HepG2 (cell line): ENCODE measurements at places on chromosomes 12 and 14.

GRCh38 chr12:121057794-121058193 is 18.7 kb upstream of the OASL start:
- DNase-seq, result no peak

DNA sequence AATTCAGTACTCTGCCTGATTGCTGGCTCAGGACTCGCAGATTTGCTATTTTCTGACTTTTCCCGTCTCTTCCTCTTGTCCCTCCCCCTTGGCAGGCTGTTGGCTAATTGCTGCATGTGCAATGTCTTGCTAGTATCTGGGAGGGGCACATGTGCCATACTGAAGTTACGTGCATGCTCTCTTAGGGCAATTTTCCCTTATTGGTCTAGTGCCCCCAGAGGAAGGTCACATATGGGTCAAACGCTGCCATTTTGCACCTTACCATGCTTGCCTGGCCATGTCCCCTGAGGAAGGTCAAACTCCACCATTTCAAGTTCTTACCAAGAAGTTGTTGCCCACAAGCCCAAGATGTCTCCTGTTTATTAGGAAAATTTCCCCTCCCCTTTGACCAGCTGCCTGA is 13.9 kb upstream of the ERC1 start:
- DNase-seq, result no peak

DNA sequence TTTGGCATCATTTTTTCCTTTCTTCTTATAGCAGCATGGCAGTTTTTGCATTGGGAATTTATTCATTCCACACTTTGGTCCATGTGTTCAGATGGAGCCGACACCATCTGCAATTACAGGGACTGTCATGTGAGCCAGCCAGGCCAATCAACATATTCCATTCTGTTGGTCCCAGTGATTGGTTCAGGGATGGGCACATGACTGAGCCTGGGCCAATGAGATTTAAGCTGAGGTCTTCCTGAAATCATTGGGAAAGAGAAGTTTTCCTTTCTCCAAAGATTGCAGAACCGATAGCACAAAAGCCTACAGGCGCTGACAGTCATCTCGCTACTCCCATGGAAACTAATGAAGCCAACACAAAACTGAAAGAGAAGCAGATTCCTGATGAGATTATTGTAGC is 841.5 kb upstream of the TMEM132C start:
- DNase-seq, result no peak

DNA sequence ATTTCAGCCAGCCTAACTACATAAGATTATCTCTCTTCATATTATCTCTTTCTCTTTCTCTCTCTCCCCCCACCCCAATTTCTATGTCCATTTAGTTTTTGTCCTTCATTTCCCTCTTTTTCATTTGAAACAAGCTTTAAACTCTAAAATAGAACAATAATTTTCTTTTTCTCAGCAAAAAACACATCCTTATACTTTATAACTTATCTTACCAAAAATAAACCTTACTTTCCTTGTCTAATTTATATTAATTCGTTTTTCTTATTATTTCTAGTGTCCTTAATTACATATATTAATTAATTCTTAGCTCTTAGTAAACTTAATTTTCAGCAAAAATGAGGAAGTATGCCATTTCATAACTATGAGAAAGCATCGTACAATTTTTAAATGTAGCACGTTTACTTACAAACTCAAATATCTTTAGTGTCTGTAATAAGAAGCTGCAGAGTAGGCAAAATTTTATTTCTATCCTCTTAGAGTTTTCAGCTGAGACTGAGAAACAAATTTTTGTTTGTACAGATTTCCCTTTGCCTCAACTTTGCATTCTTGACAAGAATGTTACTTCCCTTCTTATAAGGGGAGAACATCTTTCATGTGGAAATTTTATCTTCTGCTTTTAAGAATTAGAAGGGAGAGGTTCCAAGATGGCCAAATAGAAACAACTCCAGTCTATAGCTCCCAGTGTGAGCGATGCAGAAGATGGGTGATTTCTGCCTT is 65.1 kb upstream of the ST8SIA1 start:
- no peak for DNase-seq

DNA sequence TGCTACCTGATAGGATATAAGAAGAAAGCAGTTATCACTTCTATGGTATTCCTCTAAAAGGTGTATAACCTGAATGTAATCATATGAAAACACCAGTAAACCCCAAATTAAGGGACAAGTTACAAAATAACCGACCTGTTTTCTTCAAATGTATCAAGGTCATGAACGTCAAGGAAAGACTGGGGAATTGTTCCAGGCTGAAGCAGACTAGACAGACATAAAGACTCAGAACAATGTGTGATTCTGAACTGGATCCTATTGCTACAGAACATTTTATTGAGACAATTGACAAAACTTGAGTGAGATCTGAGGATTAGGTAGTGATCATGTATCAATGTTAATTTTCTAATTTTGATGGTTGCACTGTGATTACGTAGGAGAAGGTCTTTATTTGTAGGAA is 15.4 kb upstream of the LRP6 start:
- DNase-seq, result no peak

DNA sequence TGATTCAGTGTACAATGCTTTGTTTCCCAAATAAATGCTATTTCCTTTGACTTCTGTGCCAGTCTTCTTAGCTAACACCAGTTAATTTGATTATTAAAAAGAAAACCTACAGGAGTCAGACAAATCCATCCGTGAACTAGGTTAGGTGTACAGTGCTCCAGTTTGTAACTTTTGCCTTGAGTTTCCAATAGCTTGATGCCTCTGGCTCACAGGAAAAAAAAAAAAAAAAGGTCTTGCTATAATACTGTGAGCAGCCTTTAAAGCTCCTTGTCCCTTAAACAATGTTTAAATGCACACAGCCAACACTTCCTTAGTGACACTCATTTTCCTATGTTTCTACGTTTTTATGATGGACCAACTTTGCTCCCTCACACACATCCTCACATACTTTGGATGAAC is 71.8 kb upstream of the TMX1 start:
- no peak for DNase-seq

DNA sequence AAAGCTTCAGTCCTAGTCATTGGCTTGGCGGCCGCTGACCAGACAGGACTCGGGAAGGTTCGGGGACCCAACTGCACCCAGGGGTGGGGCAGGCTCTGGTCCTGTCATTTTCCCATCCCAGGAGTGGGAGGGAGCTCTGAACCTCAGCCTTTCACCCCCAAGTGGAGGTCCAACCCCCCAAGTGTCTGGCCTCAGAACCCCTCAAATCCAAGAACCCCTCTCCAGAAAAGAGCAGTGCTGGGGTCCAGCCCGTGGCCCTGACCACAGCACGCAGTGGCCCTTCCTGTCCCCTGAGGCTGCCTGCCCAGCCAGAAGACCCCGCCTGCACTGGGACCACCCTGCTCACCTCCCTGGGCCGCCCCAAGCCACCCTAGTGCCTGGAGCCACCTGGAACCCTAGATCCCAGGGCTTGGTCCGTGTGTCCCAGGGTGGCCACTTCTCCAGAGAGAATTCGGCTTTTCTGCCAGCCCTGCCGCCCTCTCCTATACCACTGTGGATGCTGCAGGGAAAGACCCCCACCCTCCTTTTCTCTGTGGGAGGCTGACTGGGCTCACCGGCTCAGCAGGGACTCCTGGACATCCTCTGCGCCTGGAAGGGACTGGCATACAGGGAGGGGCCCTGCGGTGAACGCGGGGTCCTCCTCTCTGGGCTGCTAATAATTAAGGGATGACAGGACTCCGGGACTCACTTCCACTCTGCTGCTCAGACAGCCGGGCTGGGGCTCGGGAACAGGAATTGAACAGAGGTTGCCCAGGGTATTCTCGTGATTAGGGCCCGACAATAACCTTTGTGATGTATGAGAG is 326.9 kb upstream of the SFSWAP start:
- DNase-seq, result no peak

- DNase-seq, result no peak
These were observed 7.3 kb downstream of the PAN2 start for GRCh38 chr12:56326533-56326932.

DNA sequence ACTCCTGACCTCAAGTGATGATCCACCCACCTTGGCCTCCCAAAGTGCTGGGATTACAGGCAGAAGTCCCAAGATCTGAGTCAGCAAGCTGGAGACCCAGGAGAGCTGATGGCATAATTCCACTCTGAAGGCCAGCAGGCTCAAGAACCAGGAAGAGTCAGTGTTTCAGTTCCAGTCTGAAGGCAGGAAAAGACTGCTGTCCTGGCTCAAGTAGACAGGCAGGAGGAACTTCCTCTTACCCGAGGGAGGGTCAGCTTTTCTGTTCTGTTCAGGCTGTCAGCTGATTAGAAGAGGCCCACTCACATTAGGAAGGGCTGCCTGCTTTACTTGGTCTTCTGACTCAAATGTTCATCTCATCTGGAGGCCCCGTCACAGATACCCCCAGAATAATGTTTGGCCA is 206.0 kb upstream of the MYL2 start:
- DNase-seq, result no peak

DNA sequence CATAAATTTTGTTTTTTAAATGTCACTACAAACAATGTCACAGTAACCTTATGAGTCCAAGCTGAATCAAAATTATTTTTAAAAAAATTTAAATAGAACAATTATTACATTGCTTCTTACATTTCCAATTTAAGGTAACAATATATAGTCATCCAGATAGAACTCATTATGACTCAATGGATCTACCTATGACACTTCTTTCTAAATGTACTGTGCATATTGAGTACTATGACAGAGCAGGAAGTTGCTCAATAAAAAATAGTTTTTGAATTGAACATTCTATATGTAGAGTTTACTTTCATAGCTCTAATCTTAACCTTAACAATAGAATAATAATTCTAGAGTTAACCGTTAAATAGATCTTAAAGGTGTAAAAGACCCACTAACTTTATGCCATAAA is 44.4 kb upstream of the ALG10 start:
- no peak for DNase-seq

DNA sequence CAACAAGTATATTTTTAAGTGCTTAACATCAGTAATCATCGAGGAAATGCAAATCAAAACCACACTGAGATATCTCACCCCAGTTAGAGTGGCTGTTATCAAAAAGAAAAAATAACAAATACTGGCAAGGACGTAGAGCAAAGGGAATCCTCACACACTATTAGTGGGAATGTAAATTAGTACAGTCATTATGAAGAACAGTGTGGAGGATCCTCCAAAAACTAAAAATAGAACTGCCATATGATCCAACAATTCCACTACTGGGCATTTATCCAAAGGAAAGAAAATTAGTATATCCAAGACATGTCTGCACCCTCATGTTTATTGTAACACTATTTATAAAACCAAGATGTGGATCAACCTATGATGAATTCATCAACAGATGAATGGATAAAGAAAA is 149.0 kb upstream of the PWP1 start:
- DNase-seq, result no peak

- peak; percentile 56 for DNase-seq
These were observed 6.7 kb upstream of the TESC start for GRCh38 chr12:117105902-117106301.

DNA sequence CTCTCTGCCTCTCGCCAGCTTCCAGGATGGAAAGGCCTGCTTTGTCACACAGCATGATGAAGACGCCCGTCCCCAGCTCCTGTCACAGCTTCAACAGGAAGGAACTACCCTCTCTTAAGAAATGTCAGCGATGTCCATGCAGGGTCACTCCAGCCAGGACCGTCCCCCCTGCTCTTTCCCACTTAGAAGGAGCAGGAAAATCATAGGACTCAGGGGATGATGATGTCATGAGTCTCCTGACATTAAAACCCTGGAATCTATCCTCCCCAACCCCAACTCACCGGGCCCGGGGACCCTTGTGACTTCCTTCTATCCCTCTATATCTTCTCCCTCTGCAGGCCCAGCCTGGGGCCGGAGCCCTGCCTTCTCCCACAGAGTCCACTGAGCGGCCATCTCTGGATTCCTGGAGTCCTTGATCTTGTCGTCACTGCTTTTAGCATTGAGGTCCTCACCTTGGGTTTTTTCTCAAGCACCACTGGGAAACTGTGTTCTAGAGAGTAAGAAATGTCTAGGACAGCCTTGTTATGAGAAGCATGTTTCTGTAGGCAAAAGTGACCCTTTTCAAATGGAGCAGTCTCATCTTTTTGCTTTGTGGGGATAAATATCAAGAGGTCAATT is 42.8 kb upstream of the P2RX7 start:
- DNase-seq, result no peak

DNA sequence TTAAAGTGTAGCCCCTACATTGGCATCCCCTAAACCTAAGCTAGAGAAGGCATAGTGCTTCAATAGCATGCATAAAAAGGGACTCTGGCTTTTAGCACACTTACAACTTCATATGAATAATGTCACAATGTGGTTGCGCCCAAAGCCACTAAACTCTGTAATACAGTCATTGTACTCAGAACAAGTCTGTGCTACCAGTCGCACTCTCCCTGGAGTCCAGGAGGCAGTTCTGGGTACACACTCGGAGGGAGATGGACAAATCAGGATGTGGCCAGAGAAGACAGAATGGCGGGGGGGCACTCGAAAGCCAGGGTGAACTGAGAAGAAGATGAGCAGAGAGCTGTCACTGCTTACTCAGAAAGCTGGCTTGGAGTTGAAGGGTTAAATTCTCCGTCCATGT is 10.6 kb downstream of the SAMD4A start:
- no peak for DNase-seq

DNA sequence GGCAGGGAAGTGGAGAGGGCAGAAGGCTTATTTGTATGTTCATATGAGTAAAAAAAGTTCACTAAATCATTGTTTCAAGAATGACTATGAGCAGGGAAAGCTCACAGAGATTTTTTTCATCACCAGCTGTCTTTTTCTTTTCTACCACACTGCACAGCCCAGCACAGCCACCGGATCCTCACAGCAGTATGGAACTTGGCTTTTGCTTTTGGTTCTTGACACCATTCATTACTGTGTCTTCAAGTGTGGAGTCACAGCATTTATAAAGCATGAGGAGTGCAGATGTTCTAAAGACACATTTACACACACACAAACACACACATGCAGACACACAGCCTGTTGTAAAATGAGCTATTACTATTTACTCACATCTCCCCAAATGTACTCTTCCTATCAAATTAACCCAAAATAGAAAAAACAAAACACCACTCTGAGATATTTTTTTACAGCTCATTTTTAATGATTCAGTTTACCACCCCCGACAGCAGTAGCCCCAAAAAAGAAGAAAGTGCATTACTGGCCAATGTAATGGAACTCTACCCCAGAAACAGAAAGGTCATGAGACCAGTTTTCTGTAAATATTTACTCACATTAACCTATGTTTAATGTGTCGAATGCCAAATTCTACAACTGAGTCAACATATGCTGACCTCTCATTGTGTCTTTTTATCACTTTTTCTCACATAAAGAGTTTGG is 60.5 kb downstream of the BTG1 start:
- no peak for DNase-seq

GRCh38 chr14:99586761-99587459 is 17.1 kb downstream of the CCDC85C start:
- no peak for DNase-seq

DNA sequence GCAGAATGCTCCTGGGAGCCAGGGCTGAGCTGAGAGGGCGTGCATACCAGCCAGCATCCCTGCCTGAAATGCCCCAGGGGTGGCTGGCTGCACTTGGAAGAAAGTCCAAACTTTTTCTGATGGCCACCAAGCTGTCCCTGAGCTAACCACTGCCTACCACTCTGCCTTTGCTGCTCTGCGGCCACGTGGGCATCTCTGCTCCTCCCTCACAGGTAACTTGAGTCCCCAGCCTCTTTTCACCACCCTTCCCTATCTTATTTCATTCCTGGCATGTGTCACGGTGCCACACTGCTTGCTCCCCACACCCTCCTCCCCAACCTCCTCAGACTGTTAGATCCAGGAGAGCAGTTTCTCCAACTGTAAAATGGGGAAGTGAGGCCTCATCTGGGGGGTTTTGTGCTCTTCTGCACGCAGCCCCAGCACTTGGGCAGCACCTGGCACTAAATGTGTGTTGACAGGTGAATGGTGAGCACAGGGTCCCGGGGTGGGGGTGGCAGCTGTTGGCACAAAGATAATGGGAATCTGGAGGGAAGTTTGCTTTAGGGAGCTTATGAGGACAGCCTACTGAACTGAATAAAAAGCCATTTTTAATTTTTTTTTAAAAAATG is 113.0 kb downstream of the GLT1D1 start:
- no peak for DNase-seq
